ENCODE measurements at places on chromosomes 7 and 10.
A peak's percentile ranks its signal among the peaks of the same experiment; 100 is the strongest.

DNA sequence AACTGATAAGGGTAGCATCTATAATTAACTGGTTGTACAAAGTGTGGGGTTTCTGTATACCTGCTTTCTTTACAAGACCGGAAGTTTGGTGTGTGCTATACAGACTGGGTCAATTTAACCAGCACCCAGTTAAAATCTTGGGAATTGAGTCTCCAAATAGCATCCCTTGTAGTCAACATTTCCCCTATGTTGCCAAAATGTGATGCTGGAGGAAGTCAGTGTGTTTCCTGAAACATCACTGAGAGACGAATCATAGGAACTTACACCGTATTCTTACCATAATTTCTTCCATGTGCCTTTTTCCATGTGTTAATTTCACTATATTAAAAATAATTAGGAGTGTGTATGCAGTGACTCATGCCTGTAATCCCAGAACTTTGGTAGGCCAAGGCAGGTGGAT lies 1.7 kb downstream of the AKR1C4 start:
- no peak for DNase-seq

GRCh38 chr10:52020702-52021101 lies 293.4 kb upstream of the DKK1 start:
- no peak for DNase-seq

GRCh38 chr7:121558288-121558687 lies 162.2 kb upstream of the FAM3C start:
- no peak for DNase-seq

- DNase-seq: no peak
These were observed 10.7 kb downstream of the TSPAN14 start for GRCh38 chr10:80464557-80465450.

- DNase-seq: no peak
These were observed 54.1 kb downstream of the LAMB1 start for GRCh38 chr7:107948645-107949442.

DNA sequence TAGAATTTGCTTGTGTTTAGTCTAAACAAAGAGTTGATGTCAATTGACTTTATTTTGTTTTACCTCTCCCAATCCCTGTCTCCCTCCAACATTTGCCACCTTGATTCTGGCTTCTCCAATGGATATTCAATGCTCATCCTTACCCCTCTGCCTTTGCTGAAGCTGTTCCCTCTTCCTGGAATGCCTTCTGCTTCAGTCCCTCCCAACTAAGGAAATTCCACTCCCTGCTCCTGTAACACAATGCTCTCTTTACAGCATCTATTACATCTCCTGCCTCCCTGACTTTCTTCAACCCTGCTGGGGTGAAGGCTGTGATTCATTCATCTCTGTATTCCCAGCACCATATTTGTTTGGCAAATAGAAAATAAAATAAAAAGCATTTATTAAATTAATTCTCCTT lies 34.5 kb upstream of the TAC1 start:
- DNase-seq: no peak

DNA sequence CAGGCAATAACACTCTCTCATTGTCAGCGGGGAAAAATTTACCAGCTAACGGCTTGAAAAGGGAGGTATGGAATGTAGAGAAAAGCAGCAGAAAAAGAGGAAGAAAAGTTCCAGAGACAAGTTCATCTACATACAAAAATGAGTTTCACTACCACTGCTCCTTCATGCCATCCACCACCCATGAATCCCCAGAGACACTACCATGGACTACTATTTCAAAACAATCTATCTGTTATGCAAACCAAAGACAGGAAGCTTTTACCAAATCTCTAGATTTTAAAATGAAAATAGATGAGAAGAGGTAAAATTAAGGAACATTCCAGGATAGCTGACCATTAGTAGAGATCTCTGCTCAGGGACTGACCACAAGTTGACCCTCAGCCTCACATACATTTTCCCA lies 189.0 kb upstream of the GRM3 start:
- no peak for DNase-seq

DNA sequence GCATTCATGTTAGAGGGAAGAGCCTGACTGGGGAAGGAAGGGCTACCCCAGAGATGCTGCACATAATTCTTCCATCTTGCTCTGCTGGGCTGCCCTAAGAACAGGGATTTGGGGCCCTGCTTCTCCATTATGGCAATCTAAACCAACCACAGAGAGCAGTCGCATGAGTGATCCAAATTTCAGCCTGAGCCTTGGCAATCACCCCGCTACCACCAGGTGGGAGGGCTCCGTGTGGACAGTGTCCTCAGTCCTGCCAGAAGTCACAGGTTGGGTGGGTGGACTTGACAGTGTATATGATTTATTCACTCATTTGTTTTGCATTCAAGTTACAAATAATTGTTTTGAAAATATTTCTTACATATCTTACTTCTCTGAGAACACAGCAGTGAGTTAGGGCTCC lies 22.0 kb downstream of the ABCC2 start:
- no peak for DNase-seq

DNA sequence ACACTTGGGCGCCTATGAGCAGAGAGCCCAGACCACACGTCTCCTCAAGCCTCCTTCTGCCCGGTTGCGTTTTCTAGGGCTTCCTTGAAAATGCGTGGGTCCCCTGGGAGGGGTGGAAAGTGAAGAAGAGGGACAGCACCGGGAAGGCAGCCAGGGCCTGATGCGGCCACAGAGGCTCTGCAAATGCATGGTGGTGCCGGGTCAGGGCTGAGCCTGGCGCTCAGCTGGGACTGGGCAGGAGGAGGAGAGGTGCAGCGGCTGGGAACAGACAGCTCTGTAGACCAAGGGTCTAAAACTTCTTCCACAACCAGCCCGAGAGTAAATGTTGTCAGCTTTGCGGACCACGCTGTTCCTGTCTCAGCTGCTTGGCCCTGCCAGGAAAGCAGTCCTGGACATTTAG lies 1.6 kb downstream of the DPYSL4 start:
- peak; percentile 56 for DNase-seq

- DNase-seq: no peak
These were observed 20.6 kb upstream of the ARHGAP12 start for GRCh38 chr10:31949266-31949665.

- DNase-seq: no peak
These were observed 127.3 kb downstream of the RNLS start for GRCh38 chr10:88455831-88456230.

GRCh38 chr10:110680273-110681020 lies 36.3 kb downstream of the RBM20 start:
- no peak for DNase-seq

GRCh38 chr7:14973712-14974428 lies 71.3 kb upstream of the DGKB start:
- DNase-seq: no peak

Data from Right ventricle myocardium inferior (tissue), 1 donor.